ENCODE measurements at places on chromosomes 7 and 10.

DNA sequence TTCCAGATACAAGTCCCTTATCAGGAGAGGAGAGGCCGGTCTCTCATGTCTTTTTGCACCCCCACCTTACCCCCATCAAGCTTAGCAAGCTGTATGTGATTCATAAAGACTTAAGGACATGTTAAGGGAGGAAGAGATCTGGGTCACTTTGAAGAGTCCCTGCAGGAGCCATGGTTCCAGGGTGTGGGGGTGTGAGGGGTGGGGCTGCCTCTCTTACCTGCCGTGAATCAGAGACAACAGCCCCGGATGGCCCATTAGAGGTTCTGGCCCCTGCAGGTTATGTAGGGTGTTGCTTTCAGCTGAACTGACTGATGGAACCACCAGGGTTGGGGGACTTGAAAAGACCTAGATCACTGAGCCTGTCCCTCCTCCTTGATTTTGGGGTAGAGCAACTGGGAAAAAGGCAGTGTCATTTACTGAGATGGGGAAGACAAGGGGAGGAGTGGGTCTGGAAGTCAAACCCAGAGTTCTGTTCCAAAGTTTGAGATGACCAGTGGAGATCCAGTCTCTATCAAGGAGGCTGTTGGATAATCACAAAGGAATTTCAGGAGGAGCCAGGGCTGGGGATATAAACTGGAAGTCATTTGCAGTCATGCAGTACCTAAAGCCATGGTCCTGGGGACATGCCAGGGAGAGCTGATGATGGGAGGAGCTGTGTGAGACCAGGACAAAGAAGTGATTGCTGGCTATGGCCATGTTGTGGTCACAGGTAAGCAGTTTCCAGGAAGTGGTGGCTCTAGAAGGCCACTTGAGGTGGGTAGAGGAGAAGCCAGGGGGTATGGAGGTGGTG, 23.1 kb downstream of the ADAMTS14 start:
- DNase-seq: no peak

DNA sequence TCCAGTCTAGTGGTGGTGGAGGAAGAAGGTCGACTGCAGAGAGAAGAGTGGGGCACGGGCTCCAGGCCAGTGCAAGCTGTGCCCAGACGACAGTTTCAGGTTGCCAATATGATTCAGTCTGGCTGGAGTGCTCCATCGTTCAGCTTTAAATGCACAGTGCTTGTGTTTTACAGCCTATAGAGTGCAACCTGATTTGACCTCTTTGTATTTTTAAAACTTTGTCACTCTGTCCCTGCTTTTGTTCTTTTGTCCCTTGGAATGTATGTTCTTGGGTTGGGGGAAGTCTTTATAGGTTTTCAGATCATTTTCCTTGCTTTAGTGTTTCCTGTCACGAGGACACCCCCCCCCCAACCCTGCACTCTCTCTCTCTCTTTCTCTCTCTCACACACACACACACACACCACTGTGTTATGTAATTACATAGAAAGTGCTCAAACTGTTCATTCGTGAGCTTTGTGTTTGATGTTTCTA, 198.0 kb downstream of the CAMK1D start:
- DNase-seq: no peak

- DNase-seq: no peak
Measured at GRCh38 chr10:102776779-102777456, 33.2 kb downstream of the WBP1L start.

GRCh38 chr7:155560982-155561686, 14.8 kb upstream of the CNPY1 start:
- DNase-seq: no peak

GRCh38 chr7:77199013-77199966, at the start of gene FGL2:
Gene FGL2 (minus strand): TSS chr7:77199819. CDS start chr7:77199793, 26 bp downstream.
- no peak for DNase-seq

GRCh38 chr10:43225004-43225786, 41.7 kb downstream of the RASGEF1A start:
- DNase-seq: no peak

DNA sequence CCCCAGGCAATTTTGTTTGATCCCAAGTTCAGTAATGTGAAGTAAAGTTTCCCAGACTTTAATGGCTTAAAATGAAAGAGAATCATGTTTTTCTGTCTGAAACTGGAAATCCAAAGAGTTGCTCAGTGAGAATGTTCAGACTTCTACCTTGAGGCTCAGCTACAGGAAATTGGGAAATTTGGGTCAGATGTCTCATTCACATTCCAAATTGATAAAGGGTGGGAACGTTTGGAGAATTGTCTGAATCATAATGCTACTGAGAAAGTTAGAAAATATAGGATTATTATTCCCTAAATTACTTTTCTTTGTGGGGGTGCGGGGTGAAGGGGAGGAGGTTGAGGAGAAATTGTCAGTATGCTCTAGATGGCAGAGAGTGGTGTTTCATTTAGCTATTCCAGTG, 773.9 kb downstream of the LRMDA start:
- DNase-seq: no peak

DNA sequence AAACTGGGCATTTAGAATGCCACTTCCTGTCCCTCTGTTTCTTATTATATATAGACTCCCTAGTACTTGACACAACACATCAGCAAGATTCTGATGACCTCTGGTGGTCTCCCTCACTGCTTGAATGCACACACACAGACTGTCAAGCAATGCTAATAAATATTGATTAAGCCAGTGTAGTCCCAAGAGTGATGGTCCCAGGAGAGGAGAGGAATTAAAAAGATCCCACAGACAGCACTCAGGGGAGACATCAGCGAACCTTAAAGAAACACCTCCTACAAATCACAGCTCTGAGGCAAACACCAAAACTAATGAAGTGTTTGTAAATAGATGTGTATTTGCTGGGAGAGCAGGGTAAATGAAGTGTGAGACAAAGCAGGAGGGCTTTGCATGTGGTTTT, 1291.2 kb downstream of the XPNPEP1 start:
- DNase-seq: no peak

GRCh38 chr10:127203067-127203466, 6.7 kb upstream of the INSYN2A start:
- no peak for DNase-seq
